Activated T-helper 1 cell treated with anti-CD3 and anti-CD28 coated beads, Interleukin-2, amount 50 U/mL, for 16 hours (primary cell): ENCODE measurements at places on chromosomes 1 and 21.

DNA sequence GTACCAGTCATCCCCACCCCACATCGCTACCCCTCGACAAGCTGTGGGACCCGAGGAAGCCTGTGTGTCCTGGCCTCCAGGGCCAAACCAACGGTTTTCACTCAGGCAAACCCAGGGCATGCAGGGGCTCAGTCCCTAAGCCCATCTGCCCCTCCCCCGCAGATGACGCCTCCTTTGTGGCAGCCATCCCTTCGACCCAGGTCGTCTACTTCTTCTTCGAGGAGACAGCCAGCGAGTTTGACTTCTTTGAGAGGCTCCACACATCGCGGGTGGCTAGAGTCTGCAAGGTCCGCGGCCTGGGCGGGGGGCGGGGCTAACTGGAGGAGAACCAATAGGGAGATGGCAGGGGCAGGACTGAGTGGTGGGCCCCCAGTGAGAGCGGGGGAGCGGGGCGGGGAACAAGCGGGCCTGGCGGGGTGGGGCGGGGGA, 7.4 kb downstream of the SEMA4A start:
- DNase-seq, result peak; percentile 56

DNA sequence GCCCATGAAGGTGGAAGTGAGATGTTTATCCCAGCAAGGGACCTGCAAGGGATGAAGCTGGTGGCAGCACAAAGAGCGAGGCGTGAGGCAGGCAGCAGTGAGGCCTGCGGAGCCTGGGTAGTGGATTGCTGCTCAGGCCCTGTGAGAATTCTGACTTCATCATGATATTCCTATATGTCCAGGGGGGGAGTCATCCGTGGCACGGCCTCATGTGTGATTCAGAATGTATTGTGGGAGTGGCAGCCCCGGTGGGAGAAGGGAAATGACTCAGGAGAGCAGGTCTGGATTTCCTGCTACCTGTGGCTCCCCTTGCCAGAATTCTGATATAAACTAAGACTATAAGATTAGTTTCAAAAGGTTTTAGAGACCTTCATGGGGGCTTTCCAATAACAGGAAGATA, 240.9 kb downstream of the CAMTA1 start:
- DNase-seq, result no peak

DNA sequence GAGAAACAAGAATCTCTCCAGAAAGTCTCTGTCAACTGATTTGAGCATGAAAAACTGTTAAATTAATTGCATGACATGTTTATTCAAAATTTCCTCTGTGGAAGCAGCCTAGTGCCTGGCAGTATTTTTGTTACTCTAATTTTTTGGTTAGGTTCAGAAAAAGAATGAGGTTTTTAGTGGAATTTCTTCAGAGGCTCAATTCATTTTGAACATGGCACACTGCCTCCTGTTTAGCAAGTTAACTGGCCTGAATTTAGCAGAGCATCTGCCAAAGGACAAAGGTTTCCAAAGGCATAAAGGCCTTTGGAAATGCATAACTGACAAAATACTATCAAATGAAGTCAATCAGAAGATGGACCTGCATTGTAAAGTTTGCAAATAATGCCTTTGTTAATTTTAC, 1326.5 kb downstream of the PLA2G4A start:
- DNase-seq, result no peak

DNA sequence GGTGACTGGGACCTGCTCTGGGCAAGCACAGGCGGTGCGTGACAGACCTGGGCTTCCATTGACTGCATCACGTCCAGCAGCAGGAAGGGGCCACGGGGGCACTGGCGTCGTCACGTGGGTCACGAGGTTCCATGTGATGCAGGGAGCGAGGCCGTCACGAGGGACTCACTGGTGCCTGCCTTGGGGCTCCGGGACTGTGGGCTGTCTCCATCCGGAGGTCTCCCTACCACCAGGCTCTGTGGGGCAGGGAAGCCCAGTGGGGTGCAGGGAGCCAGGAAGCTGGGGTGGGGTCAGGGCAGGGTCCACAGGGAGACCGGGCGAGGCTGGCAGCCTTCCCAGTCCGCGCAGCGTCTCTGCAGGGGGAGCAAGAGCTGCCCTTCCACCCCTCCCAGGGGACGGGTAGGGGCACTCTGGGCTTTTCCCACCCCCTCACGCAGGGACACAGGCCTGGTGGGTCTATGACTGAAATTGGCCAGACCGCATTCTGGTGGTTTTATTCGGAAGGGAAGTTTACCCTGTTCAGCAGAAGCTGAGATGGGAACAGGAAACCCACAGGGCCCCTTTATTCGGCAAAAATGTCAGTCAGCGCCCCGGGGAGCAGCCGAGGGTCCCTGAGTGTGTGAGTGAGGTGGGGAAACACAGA, 416 bp upstream of the TNFRSF14 start:
- no peak for DNase-seq

GRCh38 chr21:37758982-37759381, 157.3 kb downstream of the KCNJ6 start:
- no peak for DNase-seq

DNA sequence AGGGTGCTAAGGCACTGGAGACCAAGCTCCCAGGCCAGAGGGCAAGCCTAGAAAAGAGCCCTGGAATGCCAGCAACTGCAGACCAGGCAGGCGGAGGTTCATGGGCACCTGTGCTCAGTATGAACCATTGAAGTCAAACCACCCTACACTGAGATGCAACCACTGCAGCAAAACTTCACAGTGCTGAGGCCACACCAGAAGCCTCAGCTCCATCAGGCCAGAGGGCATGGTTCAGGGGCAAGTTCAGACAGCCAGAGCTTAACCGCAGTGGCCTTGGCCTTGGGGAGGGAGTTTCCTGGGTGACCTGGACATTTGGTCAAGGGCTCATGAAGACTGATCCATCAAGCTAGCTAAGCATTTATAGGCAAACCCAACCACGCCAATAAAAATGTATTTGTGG, 7.1 kb downstream of the RCC2 start:
- DNase-seq, result no peak

DNA sequence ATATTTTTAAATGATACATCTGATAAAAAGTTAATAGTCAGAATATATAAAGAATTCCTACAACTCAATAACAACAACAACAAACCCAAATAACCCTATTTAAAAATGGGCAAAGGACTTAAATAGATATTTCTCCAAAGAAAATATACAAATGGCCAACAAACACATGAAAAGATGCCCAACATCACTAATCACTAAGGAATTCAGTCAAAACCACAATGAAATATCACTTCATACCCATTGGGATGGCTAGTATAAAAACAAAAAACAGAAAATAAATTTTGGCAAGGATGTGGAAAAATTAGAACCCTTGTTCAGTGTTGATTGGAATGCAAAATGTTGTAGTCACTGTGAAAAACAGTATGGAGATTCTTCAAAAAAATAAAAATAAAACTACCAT, 184.8 kb upstream of the RAB4A start:
- DNase-seq, result no peak

DNA sequence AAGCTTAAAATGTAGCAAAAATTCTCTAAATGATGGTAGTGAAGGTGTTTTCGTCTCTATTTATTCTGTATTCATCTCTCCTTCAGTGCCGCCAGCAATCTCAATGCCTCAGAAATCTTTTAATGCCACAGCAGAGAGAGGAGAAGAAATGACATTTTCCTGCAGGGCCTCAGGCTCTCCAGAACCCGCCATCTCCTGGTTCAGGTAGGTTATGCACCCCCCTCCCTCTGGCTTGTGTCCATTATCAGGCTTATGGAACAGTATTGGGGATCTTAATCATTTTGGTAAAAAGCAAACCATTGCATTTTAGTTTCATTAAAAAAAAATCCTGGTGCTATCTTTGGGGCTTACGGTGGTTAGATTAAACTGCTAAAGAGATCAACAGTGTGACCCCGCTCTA, 326.1 kb downstream of the NCAM2 start:
- no peak for DNase-seq

DNA sequence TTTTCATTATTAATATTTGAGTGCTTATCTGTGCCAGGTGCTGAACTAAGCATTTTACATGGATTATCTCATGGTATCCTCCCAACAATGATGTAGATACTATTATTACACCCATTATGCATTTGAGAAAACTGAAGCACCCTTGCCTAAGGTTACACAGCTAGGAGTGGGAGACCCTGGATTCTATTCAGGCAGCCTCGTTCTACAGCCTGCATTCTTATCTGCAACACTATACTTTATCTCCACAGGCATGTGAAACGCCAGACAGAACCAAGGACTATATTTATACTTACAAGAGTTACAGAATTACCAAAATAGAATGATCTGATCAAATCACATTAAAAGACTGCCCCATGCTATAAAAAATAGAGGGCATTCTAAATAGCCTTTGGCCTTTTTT, 22.4 kb downstream of the LPAR3 start:
- no peak for DNase-seq

- DNase-seq, result no peak
Observed at GRCh38 chr1:179591592-179592580, at the start of gene TDRD5. Gene TDRD5 (plus strand): TSS chr1:179591832. CDS start chr1:179592616, 784 bp downstream.

GRCh38 chr1:73673971-73674370, 524.0 kb downstream of the LRRIQ3 start:
- no peak for DNase-seq

DNA sequence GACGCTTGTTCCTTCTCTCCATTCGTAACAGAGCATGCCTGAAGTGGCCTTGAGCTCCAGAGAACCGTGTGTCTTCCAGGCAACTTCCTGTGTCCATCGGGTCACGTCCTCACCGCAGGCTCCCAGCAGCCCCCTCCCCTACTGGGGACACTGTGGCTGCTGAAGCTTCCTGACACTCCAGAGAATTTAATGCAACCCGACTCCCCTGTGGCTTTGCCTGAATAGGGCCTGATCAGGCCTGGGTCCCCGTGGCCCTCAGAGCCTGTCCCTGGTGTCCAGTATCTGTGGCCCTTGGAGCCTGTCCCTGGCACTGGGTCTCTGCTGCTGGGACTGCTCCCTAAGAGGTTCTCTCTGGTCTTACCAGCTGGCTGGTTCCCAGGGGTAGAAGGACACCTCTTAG, 219.7 kb upstream of the VAMP3 start:
- DNase-seq, result no peak

DNA sequence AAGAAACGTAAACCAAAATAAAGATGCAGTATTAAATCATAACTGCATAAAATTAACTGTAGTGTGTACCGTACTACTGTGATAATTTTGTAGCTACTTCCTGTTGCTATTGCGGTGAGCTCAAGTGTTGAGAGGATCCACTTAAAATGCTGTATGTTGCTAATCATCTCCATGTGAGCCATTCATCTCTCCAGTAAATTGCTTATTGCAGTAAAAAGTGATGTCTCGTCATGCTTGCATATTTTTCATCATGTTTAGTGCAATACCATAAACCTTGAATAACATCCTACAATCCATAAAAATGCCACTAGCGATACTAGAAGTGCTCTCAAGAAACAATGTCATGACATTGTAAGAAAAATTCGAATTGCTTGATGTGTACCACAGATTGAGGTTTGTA, 66.3 kb downstream of the RAVER2 start:
- DNase-seq, result no peak

DNA sequence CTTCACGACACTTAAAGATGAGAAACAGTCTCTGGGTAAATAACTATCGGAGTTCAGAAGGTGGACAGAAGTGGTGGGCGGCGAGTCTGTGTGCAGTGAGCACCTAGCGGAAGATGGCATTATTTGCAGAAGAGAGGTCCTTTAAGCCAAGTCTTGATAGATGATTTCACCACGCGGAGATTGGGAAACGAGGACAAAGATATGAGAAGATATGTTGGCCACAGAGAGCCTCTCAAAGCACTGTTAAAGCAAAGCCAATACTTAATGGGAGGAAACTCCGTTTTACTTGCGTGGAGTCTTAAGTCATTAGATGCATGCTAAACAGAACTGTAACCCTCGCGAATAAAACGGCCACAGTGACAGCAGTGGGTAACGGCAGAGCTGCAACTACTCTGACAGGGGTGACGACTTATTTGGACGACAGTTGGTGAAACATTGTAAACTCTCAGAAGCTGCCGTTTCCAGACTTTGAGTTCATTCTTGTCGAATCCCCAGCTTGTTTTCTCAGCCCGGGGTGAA, 577 bp upstream of the CEP350 start:
- DNase-seq, result no peak

GRCh38 chr21:44917446-44918106, 3.1 kb downstream of the ITGB2 start:
- DNase-seq, result no peak
